ENCODE measurements at places on chromosomes 4 and X.

- peak; percentile 39 for DNase-seq
Measured at GRCh38 chr4:87916626-87917025, 58.9 kb upstream of the SPP1 start.

GRCh38 chrX:8731559-8732395 is at the start of gene ANOS1:
TSS of gene ANOS1 (minus strand) at chrX:8732137. CDS start at chrX:8732036, 101 bp downstream.
- DNase-seq, result no peak

DNA sequence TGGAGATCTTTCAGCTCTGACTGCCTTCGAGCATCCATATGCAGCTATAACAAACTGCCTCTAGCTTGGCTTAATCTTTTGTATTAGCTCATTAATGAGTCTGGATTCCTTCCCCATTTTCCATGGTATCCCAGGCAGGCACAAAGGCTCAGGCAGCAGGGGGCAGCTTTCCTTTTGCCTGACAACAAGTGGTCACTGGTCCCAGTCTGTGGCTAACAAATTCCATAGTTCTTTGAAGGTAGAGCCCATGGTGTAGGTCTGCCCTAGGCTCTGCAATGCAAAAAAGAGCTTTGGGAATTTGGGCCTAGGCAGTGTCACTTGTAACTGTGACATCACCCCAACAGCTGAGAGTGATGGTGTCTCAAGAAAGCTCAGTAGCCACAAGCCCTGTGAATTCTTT is 234.4 kb upstream of the GPC4 start:
- DNase-seq, result no peak

DNA sequence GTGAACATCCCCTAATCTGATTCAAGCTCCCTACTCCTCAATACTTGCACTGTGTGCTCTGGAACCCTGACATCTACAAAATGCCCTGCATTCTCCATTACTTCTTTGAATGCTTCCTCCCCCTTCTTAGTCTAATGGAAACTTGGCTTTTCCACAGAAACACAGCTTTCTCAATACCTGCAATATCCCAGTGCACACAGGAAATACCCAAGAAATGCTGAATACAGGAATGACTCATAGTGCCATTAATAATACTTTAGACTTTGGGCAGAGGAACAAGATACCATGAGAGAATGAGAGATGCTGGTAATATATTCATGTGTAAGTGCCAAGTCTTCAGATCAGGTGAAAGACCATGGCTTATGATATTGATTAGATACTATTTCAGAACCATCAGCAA is 5.6 kb downstream of the QRFPR start:
- peak; percentile 37 for DNase-seq

GRCh38 chrX:132689612-132690563 is 201.1 kb upstream of the MBNL3 start:
- no peak for DNase-seq

GRCh38 chrX:74179071-74179470 is 124.9 kb upstream of the ZCCHC13 start:
- peak; percentile 63 for DNase-seq

All from iris pigment epithelial cell (primary cell).